ENCODE measurements at places on chromosomes 1 and 21.

DNA sequence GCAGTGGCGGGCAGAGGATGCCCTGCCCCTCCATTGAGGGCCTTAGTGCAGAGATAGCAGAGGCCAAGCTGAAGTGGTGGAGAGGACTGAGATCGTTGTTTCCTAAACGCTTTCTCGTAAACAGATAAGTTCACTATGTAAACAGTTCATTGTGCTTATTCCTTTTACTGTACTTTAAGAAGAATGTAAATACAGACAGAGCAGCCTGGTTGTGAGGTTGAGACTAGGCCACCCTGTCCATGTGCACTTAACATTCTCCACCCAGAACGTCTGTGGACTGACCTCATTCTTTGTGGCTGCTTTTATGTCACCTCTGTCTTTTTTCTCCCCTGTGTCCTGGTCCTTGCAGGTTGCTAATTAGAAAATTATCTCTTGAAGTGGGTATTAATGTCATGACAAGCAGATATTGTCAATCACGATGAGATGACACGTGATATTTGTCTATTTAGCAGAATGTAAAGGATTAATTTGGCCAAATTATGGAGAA lies 8.5 kb downstream of the CENPS start:
- no peak for ATAC-seq

- ATAC-seq: no peak
Observed at GRCh38 chr1:185661971-185662370, 72.2 kb upstream of the HMCN1 start.

GRCh38 chr21:43983390-43983789 lies 28.7 kb upstream of the TRAPPC10 start:
- ATAC-seq: no peak

- peak; percentile 39 for ATAC-seq
Observed at GRCh38 chr1:31567956-31568570, 8.3 kb upstream of the TINAGL1 start.

DNA sequence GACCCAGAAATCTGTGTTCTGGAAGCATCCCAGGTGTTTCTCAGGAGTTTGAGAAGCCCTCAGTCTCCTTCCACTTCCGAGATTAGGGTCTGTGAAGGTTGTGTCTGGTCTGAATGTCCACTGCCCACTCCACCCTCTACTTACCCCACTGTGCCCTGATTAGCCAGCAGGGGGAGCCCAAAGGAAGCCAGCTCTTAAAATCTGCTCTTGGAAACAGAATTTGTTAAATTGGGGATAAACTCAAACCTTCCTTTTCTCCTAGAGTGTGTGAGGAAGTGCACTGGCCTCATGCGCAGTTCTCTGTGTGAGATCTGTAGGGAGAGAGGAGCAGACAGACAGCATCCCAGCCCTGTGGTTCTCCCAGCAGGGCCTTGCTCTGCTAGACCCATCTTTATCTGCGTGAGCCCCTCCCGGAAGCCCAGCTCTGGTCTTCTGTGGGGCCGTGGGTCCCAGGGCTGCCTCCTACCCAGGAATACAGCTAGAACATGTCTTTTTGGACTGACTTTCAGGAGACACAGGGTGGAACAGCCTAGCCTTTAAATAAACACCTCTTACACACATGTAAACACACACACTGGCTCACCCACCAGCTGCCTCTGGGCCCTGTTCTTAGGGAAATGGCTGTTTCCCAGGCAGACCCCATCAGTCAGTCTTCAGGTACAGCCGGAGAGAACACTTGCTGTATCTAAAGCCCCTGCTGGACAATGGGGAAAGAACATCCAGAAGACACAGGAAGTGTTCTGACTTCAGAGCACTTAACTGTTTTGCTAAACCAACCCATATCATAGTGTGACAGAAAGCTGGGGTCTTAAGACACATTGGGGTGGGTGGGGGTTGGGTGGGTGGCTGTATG lies 52.2 kb downstream of the SMYD2 start:
- peak; percentile 34 for ATAC-seq

- peak; percentile 91 for ATAC-seq
Observed at GRCh38 chr1:26900001-26900814, at the start of gene GPATCH3. Gene GPATCH3 (minus strand): TSS chr1:26900467. CDS start chr1:26900442, 25 bp downstream.

DNA sequence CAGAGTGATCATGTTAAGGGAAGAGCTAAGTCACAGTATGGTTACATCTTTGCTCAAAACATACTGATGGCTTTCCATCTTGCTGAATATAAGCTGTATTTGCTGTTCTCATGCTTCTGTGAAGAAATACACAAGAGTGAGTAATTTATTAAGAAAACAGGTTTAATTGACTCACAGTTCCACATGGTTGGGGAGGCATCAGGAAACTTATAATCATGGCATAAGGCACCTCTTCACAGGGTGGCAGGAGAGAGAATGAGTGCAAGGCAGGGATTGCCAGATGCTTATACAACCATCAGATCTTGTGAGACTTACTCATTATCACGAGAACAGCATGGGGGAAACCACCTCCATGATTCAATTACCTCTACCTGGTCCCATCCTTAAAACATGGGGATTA lies 24.4 kb upstream of the RGS5 start:
- ATAC-seq: no peak

DNA sequence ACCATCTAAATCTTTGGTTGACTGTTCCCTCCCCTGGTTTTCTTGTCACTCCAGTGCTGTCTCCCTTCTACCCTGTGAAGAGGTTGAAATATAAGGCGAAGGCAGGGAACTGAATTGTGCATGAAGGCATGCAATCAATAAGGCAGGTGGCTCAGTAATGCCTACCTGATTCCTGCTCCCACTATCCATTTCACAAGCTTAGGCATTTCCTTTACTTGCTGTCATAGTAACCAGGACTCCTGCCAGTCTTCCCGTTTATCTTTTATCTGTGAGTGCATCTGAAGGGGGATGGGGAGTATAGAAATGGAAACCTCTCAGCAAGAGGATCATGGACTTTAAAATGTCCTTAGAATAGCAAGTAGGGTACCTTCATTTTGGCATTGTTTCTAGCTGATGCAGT lies 40.5 kb downstream of the MRPS6 start:
- no peak for ATAC-seq

GRCh38 chr21:34724857-34725195 lies 56.0 kb downstream of the CLIC6 start:
- no peak for ATAC-seq

DNA sequence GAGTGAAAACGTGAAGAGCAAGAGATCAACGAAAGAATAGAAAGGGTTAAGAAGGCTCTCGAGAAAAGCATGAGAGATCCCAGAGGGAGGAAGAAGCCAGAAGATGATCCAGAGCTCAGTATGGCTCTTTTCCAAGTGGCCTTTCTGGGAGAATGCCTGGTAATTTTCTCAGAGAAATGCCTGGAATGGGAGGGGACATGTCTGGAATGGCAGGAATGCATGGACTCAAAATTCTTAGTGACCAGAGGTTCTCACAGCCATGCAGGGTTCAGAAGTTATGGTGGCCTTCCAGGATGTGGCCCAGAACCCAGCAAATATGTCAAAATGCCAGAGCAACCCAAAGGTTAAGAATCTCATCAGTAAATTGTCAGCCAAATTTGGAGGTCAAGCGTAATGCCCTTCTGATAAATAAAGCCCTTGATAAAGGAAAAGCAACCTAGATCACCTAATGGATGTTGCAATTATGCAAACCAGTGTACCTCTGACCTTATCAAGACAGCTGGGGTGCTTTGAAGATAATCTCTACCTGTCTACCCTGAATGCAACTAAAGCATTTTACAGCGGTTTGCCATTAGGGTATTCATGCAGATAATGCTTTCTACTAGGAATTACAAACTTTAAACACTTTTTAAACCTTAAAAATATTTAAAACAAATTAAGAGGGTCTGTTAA lies 53.1 kb downstream of the NBPF6 start:
- no peak for ATAC-seq

GRCh38 chr1:84998642-84999280 lies 1.8 kb upstream of the MCOLN2 start:
- no peak for ATAC-seq

GRCh38 chr1:163068716-163069115 lies 445 bp upstream of the RGS4 start:
- no peak for ATAC-seq

DNA sequence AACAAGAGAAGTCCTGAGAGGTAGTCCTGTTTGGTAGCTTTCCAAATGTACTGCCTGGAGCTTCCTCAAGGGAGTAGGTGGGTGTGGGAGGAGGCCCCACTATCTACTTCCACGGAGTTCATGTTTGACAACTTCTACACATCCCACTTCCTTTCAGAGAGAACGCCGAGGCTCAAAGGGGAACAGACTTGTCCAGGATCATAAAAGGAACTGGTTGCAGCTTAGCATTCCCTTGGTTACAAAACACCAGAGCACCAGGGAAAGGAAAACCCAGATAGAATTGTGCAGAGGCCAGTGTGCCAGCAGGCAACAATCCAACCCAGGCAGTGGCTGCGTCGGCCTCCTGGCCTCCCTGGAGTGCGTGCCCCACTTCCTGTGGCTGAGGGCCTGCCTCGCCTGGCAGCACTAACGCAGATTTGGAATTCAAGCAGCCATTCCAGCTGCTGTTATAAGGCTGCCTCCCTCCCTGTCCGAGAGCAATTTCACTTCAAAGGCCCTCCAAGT lies 4.2 kb upstream of the RAP1GAP start:
- peak; percentile 88 for ATAC-seq

DNA sequence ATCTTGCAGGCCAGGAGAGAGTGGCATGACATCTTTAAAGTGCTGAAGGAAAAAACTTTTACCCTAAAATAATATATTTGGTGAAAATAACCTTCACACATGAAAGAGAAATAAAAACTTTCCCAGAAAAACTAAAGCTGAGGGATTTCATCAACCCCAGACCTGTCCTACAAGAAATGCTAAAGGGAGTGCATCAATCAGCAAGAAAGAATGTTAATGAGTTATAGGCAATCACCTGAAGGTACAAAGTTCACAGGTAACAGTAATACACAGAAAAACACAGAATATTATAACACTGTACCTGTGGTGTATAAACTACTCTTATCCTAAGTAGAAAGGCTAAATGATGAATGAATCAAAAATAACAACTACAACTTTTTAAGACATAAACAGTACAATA lies 249.2 kb upstream of the PKN2 start:
- no peak for ATAC-seq

DNA sequence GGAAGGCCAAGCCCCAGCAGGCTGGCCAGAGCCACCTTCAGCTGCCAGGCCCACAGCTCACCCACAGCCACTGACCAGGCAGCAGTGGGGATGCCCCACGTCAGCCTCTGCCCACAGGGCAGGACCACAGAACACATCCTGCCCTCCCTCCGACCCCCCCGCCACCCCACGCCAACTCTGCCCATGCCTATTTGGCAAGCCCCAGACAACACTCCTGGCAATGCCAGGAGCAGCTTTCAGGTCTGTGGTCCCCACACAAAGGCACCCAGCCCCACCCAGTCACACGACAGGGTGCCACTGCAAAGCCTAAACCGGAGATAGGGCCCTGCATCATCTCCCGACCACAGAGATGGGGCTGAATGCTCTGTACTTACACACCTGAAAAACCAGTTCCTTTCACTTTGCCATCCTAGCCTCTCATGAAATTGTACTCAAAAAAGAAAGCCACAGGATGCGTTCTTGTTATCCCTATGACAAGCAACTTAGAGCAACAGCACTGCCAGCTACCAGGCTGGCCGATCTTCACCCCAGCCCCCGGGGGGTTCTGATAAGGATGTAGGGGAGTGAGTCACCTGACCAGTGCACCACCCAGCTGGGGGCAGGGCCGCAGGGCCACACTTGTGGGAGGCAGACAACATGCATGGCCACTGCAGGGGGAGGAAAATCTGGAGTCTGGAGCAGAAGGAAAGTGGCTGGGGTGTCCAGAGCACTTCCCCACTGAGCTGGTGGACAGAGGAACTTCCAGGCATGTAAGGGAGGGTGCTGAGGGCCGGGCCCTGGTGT lies 36.2 kb downstream of the UBE2G2 start:
- ATAC-seq: no peak

GRCh38 chr1:169724168-169724567 lies 9.7 kb downstream of the SELE start:
- ATAC-seq: no peak

GRCh38 chr1:171532520-171532919 lies 47.2 kb downstream of the PRRC2C start:
- no peak for ATAC-seq

DNA sequence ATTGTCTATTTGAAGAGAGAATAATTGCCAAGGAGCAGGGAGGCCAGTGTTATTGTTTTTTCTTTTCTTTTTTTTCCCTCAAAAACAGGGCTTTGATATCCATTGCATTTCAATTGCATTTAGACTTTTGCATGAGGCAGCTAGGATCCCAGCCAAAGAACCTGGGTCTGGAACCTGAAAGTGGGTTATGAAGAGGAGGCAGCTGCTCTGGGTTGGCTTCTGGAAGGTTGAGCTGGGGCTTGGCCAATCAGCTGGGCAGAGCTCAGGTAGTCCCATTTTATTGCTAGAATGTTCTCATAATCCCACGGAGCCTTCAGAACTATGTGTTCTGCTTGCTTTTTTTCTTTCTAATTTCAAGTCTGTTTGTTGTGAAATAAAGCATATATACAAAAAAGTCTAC lies 218.9 kb downstream of the CAMTA1 start:
- no peak for ATAC-seq

GRCh38 chr1:30929135-30929889 lies 20.8 kb upstream of the SDC3 start:
- peak; percentile 66 for ATAC-seq

DNA sequence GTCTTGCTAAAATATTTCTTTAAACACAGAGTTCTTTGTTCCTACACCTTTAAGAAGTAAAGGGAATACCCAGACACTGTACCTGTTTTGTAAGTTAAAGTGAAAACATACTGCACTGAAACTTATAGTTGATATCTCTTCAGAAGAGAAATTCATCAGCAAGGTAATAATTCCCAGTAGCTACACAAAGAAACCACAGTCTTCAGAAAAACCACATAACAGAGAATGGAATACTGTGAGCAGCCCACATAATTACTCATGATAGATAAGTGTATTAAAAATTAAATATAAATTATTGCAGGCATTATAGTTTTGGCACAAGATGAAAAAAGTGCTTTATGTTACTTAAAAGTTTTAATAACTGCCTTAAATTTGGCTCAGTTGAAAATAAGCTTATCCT lies 276.6 kb downstream of the SETD4 start:
- ATAC-seq: no peak

- ATAC-seq: no peak
Observed at GRCh38 chr21:38340131-38340530, 83.3 kb downstream of the KCNJ15 start.

DNA sequence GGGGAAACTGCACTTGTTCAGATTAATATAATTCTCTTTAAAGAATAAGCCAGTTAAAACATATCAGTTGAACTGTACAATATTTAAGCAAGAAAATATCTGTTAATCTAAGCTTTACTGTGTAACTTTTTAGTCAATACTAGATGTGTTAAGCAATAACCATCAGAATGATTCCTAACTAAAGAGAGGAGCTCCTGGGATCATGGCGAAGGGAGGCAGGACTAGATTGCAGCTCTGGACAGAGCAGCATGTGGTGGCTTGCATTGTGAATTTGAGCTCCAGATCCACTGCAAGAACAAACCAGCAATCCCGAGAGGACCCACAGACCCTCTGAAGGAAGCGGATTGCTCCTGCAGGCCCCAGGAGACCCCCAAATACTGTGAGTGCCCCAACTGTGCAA lies 21.9 kb downstream of the LYST start:
- ATAC-seq: no peak

GRCh38 chr1:36223381-36223995 lies 755 bp upstream of the THRAP3 start:
- peak; percentile 1 for ATAC-seq
